CD4-positive, alpha-beta T cell treated with Interferon alpha-2 for 1 hour (primary cell): ENCODE measurements at places on chromosomes 1 and 21.

- DNase-seq = no peak
Measured at GRCh38 chr1:3978990-3979325, 78.9 kb upstream of the C1orf174 start.

GRCh38 chr21:31145274-31145673 lies 107.0 kb upstream of the KRTAP19-8 start:
- DNase-seq = no peak

DNA sequence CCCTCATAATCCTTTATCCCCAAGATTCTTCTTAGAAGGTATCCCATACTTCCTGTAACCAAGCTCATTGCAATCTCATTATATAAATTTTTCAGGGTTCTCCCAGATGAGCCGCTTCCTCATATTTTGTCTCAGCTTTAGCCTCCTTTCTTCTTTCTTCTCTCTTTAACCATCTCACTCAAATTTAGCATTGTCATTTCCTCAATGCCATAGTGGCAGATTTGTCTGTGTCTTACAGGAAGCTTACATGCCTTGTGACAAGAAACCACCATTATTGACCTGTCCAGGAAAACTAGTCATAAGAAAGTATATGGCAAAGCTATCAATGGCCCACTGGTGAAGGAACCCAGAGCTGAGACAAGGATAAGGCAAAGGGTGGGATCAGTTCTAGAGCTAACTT lies 6.0 kb upstream of the FCRL2 start:
- no peak for DNase-seq

DNA sequence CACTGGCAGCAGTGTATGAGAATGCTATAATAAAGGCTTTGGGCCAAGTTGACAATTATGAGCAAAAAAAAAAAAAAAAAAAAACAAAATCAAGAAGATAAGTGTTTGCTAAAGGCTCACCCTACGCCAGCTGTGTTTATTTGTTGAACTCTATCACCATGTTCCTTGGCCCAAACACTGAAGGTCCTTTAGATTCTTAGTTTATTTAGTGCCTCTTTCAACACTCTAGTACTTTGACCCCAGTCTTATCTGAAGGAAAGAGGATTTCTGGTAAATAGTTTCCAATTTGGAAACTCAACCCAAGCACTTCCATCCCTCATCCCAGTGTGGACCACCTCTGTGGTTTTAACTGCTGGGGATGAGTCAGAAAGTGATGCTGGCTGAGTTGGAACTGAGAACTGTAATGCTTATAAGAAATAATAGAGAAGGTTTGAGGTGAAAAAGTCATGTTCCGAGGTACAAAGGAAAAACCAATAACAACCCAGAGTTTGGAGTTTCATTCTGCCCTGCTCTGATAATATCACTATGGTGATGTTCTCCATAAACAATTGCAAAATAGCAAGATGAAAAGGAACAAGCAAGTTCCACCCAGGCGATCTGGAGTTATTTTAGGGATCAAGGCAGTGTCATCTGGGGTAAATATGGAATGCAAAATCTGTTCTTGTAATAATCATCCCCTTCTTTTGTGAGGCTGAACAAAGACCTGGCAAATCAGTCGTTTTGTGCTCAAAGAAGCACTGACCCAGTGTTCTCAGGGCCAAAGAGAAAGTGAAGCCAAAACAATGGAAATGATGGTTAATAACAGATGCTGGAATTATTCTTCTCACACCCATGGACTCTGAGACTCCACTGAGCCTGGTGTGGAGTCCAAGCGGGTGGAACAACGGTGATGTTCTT lies 19.7 kb upstream of the CAPZB start:
- DNase-seq = no peak

DNA sequence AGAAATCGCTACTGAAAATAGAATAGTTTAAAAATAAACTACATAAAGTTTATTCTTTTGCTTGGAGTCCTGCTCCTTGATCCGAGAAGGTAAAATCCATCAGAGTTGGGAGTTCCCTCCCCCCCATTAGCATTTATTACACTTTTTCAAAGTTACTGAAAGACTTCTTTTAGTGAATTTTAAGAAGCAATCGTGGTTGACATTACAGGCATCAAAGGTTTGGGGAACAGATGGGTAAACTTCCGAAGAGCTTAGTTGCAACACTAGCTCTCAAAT lies 31.0 kb upstream of the NFIA start:
- DNase-seq = no peak

DNA sequence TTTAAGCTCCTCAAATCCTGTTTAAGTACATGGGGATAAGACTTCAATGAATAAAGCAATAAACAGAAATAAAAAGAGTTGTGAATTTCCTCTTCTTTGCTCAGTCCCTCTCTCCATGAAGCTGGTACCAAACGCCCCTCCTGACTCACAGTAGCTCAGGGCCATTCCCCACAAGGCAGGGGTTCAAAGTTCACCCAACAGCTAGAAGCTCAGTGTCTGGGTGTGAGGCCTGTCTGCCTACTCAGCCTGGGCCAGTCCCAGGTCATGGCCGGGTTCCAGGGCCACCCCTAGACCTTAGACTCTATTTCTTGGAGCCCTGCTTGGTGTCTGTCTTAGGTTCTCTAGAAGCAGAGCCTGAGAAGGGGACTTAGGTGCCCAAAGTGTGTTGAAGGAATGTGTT lies 251.5 kb downstream of the GRIK3 start:
- no peak for DNase-seq
